ENCODE measurements at places on chromosomes 1 and 21. TPM values are rescaled to one million over a fixed set of nuclear protein-coding genes. Genes with fewer than 3 reads are reported as not detected.

The ELAVL4 gene
- total RNA-seq: not detected

DNA sequence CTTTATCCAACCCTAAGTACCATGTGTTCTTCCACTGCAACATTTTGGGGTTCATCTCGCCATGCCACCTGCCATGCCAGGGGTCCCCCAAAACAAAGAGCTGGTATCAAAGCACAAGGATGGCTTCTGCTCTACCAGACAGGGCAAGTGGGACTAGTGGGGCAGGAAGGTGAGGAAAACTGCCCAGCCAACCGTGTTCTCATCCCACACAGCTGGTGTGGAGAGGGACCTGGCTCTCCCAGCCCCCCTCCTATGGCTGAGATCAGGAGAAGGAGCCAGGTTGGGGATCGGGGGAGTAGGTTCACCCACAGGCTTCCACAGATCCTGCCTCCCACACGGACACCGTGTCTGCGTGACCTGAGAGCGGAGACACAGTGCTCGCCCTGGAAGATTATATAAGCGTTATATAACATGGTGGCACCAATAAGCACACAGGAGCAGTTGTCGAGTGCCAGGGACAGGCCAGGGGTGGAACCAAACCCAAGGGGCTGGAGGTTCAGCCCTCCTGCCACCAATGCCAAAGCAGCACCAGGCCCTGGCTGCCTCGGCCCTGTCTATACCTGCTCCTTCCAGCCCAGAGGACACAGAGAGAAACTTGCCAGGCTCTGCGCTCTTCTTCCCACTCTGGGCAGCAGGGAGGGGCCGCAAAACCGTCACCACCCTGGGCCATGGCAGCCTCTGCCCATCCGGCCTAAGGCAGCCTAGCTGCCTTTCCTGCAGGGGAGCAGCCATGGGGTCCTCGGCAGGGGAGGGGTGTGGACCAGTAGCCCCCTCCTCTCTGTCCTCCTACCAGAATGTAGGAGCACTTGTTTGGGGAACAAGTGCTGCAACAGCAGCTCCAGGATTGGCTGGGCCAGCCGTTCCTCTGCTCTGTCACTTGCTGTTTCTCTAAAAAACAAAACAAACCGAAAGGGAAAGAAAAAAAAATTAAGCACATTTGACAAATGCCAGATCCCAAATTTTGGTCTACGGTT lies 43.5 kb downstream of the CD34 start:
- peaks cover 65% of the 10 kb centered on the region for H3K4me1 ChIP-seq
- H3K27ac ChIP-seq: peak overlapping the region; percentile 95
- H3K36me3 ChIP-seq: no peaks in the 10 kb centered on the region
- H3K27me3 ChIP-seq: no peaks in the 10 kb centered on the region
- peak overlapping the region; percentile 96 for H3K4me3 ChIP-seq

GRCh38 chr1:65009724-65010420 lies 43.5 kb upstream of the JAK1 start:
- no peak overlapping the region for H3K4me3 ChIP-seq
- H3K27me3 ChIP-seq: no peaks in the 10 kb centered on the region
- no peaks in the 10 kb centered on the region for H3K36me3 ChIP-seq

GRCh38 chr1:89779151-89779940 lies 41.5 kb upstream of the LRRC8D start:
- no peaks in the 10 kb centered on the region for H3K36me3 ChIP-seq
- DNase-seq: no peak
- H3K4me3 ChIP-seq: no peak overlapping the region
- no peak overlapping the region for H3K27ac ChIP-seq
- no peaks in the 10 kb centered on the region for H3K27me3 ChIP-seq

- H3K4me1 ChIP-seq: no peaks in the 10 kb centered on the region
- H3K36me3 ChIP-seq: no peaks in the 10 kb centered on the region
- no peak overlapping the region for H3K4me3 ChIP-seq
- DNase-seq: no peak
- H3K27ac ChIP-seq: no peak overlapping the region
These were observed 69.2 kb downstream of the TBX15 start for GRCh38 chr1:118918940-118919259.

- no peak overlapping the region for H3K4me3 ChIP-seq
- H3K27ac ChIP-seq: no peak overlapping the region
- no peaks in the 10 kb centered on the region for H3K4me1 ChIP-seq
- peak; percentile 6 for DNase-seq
These were observed 145.5 kb upstream of the NRIP1 start for GRCh38 chr21:15210235-15210678.
